ENCODE measurements at places on chromosomes 13 and 19.
A peak's percentile ranks its signal among the peaks of the same experiment; 100 is the strongest.

GRCh38 chr19:49738268-49738667 is 24.8 kb downstream of the TSKS start:
- DNase-seq: no peak

DNA sequence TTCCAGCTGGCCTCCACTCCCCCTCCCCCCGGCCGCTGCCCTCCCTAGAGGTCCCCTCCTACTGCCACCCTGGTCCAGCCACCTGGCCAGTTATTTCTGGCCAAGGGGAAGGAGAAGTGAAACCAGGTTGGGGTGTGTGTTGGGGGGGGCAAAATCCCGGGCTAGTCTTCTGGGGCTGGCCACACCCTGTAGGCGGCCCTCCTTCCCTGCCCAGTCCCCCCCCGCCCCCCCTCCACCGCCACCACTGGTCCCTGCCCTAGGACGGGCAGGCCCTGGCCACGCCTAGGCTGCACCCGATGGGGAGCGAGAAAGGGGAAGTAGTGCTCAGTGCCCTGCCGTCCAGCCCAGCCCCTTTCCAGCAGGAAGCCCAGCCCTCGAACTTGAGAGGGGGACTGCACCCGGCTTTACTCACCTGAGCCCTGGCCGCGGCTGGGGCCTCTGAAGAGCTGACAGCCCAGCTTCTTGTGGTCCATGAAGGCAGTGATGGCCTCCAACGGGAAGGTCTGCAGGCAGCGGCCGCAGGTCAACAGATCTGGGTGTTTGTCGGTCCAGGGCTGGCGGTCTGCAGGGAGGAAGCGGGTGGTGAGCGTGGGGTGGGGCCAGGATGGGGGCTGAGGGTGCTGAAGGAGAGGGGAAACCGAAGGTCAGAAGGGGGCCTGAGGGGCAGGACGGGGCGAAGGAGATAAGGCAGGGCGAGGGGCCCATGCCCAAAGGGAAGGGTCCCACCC is 813 bp downstream of the ZNF296 start:
- no peak for DNase-seq

- DNase-seq: no peak
Observed at GRCh38 chr19:4415352-4415751, 12.9 kb downstream of the CHAF1A start.

DNA sequence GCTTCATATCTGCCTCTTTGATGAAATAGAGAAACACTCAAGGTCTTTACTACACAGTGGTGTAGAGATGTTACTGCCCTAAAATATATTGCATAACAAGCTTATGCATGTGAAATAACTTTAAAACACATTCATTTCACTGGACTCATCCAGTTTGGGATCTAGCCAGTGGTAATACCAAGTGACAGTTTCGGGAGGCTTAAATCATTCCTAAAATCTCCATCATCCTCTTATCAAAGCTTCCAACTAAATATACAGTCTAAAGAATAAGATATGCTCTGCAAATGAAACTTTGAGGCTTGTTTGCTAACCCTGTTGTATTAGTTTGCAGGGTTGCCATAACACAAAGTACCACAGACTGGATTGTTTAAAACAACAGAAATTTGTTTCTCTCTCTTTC is 52.8 kb downstream of the THSD1 start:
- no peak for DNase-seq

DNA sequence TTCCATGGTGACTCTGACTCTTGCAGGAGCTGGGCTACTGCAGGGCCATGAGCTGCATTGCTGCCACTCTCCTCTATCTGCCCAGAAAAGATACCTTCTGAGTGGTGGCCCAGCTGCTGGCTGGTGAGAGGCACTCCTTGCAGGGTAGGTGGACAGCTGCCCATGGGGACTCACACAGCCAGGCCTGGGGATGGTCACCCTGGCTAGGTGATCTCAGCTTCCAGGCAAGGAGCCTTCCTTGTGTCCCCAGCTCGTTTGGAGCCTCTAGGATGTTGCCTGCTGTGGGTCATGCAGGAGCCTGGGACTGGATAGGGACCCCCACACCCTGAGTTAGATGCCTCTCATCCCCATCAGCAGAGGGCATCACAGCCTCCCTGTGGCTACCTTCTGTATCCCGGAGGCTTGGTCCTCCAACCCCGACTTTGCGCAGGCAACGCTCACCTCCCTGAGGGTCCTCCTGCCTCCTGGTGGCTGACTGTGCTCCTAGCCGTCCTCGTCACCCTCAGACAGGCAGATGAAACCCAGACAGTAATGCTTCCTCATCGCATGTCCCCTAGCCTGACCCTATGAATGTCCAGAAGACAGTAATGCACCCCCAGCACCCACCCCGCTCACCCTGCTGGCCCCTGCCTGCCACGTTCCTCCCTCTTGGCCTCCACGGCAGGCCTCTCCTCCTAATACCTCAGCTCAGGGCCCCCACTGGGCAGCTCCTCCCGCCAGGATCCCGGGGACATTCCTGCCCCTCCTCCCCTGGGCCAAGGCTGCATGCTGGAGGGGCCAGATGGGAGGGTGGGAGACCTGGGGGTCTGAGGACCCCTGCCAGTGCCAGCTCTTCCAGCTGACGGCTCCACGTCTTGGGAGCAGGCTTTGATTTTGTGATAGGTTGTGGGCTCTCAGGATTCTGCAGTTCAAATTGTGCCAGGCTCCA is 13.6 kb upstream of the ZNF14 start:
- DNase-seq: no peak

GRCh38 chr13:42836930-42837690 is 55.7 kb downstream of the FAM216B start:
- DNase-seq: no peak

DNA sequence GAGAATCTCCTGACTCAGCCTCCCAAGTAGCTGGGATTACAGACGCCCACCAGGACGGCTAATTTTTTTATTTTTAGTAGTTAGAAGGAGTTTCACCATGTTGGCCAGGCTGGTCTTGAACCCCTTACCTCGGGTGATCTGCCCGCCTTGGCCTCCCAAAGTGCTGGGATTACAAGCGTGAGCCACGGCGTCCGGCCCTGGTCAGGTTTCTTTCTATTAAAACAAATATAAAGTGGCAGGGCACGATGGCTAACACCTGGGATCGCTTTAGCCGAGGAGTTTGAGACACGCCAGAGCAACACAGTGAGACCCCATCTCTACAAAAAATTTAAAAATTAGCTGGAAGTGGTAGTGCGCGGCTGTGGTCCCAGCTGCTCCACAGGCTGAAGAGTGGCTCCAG is 1.5 kb upstream of the MED25 start:
- no peak for DNase-seq

DNA sequence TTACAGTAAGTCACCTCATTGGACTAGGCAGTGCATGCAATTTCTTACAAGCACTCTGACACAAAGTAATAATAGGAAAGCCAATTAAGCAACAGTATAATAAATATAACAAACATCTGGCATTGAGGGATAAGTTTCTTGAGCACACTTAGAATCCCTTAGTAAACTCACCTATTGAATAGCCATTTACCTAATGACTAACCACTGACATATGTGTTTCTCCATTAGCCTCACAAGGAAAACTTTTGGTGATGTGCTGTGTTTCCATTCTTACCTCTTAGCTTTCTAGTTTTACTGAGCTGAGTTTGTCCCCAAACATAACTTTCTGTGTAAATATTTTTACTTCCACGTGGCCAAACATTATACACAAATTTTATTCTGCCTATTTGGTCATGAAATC is 47.4 kb upstream of the PCDH9 start:
- no peak for DNase-seq

DNA sequence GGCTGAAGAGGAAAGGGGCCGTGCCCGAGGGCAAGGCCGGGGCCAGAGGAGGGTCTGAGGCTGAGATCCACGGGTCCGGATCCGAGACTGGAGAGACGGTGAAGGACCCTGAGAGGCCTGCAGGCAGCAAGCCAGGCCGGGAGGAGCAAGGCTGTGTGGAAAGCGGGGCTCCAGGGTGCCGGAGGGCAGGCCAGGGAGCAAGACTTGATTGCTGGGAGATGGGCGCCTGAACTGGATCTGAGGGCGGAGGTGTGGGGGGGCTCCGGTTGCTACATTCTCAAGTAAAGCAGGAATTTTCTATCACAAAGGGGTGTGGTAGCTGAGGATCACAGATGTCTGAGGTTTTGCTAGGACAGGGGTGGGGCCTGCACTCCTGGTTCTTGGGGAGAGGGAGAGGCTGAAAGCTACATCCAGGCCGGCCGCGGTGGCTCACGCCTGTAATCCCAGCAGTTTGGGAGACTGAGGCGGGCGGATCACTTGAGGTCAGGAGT is 3.8 kb downstream of the MAMSTR start:
- DNase-seq: no peak

DNA sequence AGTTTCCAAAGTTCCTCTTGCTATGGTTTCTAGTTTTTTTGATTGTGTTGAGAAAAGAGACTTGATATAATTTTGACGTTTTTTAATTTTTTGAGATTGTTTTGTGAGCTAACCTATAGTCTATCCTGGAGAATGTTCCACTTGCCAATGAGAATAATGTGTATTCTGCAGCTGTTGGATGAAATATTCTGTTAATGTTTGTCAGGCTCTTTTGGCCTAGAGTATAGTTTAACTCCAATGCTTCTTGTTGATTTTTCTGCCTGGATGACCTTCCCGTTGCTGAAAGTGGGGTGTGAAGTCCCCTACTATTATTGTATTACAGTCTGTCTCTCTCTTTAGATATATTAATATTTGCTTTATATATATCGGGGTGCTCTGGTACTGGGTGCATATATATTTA is 40.0 kb downstream of the RASA3 start:
- no peak for DNase-seq

GRCh38 chr13:56700324-56700723 is 440.4 kb upstream of the PRR20A start:
- no peak for DNase-seq

GRCh38 chr13:44748439-44748838 is 172.3 kb upstream of the TSC22D1 start:
- no peak for DNase-seq

DNA sequence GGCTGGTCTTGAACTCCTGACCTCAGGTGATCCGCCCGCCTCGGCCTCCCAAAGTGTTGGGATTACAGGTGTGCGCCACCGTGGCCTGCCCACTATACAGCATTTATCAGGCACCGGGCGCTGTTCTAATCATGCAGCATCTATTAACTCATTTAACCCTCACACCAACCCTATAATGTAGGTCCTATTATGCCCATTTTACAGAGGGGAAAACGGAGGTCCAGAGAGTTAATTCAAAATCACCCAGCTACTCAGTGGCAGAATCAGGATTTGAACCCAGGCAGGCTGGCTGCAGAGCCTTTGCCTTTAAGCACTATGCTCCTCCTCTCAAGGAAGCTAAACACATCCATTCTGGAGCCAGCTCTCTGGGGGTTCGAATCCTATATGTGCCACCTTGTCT is 54.3 kb downstream of the MAP4K1 start:
- no peak for DNase-seq

DNA sequence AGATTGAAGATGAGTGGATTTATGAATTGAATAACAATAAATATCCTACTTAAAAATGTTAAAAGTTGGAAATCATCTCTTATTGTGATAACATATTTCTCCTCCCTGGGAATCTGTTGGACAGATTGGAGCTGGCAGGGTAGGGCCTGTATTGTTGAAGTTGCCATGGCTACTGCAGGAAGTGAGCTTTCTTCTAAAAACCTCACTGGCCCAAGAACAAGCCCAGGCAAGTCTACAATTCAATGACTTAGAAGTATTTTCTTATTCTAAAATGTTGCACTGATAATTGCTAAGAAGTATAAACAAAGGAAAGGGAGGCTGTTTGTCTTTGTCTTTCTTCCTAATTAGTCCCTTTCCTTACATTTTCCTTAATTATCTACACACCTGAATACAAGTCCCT is 112.1 kb downstream of the DLEU7 start:
- no peak for DNase-seq

DNA sequence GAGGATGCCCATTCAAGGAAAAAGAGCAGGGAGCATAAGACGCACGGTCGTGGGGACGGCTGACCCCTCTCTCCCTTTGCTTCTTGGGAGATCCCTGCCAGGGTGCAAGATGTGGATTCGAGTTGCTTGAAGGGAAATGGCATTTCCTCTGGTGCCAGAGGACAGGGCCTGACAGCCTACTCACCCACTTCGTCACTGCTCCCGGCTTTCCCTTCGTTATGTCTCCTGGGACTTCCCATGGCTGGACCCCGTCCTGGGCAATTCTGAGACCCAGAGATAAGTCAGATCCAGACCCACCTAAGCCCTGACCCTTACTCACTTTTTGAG is 1.2 kb downstream of the TBC1D17 start:
- DNase-seq: no peak

DNA sequence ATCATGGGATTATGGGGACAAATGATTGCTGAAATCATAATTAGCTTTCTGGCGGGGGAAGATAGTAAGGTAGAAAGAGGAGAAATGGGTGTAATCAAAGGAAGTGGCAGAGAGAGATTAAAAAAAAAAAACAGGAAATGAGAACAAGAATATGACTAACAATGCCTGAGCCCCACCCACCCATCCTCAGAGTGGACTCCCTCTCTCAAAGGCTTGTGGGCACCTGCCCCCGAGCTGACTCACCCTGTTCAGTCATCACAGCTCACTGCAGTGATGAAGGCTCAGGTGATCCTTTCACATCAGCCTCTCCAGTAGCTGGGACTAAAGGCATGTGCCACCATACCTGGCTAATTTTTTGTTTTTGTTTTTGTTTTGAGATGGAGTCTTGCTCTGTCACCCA is 26.4 kb upstream of the TPT1 start:
- peak; percentile 20 for DNase-seq

DNA sequence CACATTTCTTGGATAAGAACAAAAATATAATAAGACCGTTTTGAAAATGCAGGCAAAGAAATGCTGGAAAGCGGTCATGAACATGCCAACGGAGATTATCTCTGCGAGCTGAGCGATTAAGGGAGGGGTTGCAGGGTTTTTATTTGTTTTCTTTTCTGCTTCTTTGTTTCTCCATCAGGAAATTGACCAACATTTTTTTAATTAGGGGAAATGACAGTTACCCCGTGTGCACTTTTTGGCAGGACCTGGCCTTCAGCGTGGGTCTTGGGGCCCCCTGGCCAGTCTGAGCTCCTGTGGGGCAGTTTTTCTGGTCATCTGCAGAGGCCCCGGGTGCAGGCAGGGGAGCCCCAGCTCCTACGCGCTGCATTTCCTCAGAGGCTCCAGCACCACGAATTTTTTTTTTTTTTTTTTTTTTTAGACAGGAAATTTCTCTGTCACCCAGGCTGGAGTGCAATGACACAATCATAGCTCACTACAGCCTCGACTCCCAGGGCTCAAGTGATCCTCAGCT is 31.3 kb upstream of the HOMER3 start:
- DNase-seq: no peak

DNA sequence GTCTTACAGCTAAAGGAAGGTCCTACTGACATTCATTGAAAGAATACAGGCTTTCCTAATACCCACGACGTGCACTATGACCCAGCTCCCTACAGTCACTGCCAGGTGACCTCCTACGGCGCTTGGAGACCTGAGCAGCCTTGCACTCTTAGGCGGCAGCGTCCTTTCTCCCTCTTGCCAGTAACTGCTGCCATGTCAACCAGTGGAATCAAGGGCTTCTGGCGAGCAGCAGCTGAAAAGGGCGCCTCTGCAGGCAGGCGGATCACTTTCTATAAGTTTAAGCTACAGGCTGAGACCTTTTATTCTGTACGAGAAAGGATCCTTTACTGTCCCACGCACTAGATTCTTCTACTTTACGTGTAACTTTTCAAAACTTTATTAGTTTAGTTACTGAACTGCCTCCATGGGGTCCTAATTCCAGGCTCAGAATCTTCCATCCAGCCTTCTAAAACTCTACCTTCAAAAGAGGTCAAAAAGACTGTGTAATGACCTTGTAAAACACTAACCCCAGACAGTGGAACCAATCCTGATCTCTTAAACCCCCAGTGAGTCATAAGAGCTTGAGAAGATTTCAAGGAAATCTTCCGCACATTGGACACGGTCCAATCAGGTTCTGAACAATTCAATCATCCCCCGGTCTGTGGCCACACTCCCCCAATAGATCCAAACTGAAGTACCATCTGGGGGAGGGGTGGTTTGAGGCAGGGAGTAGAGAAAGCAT is 1.9 kb downstream of the KCTD12 start:
- DNase-seq: no peak

- no peak for DNase-seq
Observed at GRCh38 chr19:40742477-40742876, 7.8 kb downstream of the ACTMAP start.
